ENCODE measurements at places on chromosomes 13 and 19.

- DNase-seq = peak; percentile 30
Observed at GRCh38 chr13:113938246-113938645, 35.6 kb downstream of the C13orf46 start.

DNA sequence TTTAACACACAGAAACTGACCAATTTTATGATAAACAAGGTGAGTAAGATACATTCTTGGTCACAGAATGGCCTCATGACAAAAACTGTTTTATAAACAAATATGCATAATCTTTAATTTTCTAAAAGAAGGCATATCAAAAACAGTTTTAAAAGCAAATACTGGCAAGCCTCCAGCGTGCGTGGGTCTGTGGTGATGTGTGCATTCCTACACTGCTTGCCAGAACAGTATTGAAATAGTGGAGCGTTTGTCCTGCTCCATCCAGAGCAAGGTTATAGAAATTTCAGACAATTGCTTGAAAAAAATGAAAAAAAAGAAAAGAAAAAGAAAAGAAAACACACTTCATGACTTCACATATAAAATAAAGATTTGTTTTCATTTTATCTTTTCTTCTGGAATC, 140.9 kb downstream of the MZT1 start:
- no peak for DNase-seq

GRCh38 chr19:13428352-13428751, 77.9 kb downstream of the CACNA1A start:
- DNase-seq = no peak

DNA sequence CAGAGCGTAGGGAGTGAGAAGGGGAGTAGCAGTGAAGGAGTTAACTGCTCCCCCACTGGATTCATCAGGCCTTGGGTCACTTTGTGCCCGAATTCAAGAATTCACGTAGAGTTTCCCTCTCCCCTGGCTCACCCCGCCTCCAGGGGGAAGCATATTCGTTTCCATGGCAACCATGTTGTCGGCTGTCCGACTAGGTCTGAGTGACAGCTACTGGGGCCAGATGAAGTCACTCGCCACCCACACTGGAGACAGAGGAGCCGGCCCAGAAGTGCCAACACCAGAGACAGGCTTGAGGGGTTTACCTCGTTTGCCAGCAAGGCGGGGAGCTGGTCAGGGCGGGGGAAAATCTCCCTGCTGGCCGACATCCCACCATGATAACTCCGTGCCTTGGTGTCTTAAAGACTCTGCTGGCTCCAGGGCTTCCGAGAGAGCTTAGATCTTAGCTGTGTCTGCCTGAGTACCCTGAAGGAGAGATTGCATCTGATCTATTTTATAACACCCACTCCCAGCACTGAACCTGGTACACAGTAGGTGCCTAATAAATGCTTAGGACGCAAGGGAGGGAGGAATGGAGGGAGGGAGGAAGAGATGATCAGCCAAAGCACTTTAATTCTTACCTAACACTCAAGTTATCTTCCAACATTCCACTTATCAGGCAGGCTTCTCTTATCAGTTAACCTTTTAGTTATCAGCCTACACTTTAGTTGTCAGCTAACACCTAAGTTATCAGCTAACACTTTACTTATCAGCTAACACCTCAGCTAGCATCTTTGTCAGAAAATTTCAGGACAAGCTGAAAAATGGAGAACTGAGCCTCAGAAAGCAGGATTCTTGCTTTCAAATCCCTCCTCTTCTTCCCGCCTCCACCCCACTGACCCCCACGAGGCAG, 57.2 kb upstream of the ZNRF4 start:
- no peak for DNase-seq

DNA sequence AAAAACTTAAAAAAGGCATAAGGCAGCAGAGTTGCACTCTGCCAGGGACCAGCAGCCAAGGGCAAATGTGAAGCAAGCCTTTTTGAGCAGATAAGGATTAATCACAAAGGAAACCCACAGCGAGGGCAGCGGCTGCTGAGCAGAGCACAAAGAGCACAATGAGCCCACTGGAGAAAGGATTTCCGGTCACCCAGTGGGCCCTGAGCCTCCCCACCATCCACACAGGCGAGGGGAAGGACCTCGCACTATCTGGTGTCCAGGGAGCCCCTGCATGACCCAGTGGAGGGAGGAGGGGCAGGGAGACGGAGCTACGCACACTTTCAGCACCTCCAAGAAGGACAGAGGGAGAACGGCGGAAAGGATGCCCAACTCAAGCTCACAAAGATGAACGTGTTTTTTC, 40.0 kb downstream of the COL4A1 start:
- no peak for DNase-seq

GRCh38 chr19:54281007-54281728, at the start of gene LILRB2:
LILRB2 (minus strand) TSS chr19:54281110; CDS start chr19:54280496, 614 bp downstream.
- DNase-seq = no peak

DNA sequence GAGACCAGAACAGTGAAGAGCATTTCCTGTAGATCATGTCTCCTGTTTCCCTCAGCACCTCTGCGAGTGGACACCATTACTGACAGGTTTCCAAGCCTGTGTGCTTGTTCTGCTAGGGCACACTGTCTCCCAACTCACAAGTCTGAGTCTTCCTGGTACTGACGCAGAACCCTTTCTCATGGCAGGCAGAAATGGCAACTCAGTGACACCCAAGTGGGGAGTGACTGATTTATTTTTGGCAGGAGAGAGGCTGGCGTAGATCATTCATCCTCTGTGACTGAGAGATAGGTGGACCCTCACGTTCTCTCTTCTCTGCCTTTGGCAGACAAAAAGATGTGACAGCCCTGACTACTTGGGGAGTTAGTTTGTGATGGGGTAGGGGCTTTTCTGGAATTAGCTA, 183.4 kb downstream of the RFC3 start:
- no peak for DNase-seq

- peak; percentile 99 for DNase-seq
Observed at GRCh38 chr13:112849500-112849899, 119.5 kb upstream of the MCF2L start.

GRCh38 chr13:67515895-67516294, 285.8 kb upstream of the PCDH9 start:
- DNase-seq = no peak
